HCT116 (cell line): ENCODE measurements at places on chromosomes 4 and X. TPM values are rescaled to one million over a fixed set of nuclear protein-coding genes. Genes with fewer than 3 reads are reported as not detected.

DNA sequence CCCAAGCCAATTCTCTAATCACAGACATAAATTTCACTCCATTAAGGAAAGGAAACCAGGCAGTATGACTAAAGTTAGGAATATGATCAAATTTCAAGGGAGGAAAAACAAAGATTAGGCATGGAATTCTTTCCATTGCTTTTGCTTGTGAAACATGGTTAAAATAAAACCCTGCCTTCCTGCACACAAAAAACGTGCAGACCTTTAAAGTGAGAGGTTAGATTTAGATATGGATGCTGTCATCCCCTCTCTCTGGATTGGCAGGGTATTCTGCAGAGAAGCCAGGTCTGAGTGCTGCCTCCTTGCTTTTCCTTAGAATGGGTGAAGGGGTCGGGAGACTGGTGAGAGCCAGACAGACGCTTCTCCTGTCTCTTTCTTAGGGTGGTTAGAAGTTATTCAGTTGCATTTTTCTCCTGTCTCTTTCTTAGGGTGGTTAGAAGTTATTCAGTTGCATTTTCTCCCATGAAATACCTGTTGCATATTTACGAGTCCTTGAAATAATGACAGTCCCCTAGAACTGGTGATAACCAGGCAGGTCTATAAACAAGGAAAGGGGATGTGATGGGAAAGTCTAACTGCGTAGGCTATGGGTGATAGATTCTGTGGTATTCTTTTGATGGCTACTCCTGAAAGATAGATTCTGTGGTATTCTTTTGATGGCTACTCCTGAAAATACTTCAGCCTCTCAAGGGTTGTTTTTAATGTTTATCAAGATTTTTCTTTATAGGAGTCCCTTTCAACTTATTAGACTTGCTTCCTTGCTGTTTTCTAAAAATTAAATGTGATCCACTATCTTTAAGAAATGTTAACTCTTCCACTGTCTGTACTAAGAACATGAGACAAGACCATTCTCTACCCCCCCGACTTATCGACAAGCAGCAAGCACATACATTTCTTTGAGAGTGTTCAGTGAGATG, 163.6 kb downstream of the SPRY1 start:
- DNase-seq = no peak

GRCh38 chr4:108342325-108342970, 173.7 kb upstream of the LEF1 start:
- no peak for DNase-seq

- peak; percentile 68 for DNase-seq
Observed at GRCh38 chr4:153344131-153345011, at the start of gene MND1. Gene MND1 (plus strand): TSS chr4:153344688. CDS start chr4:153344738, 50 bp downstream.

- peak; percentile 16 for DNase-seq
Observed at GRCh38 chr4:19224820-19225219, 1026.9 kb upstream of the SLIT2 start.

DNA sequence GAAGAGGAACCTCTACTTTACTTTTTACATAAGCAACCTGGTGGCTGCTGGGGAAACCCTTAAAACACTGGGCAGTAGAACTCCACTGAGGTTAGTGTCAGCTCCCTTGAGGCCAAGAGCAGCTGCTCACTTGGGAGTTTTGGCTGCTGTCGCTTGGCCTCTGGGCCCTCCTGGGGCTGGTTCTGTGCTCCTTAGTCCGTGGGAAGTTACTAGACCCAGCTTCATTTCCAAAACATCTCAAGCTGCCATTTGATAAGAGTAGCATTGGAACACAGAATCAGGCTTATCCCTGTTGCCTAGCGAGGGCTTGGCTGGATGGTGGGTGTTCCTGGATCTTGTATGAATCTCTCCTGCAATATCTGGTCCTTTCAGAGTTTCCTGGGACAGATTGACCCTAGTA, 26.1 kb downstream of the RNF4 start:
- no peak for DNase-seq

DNA sequence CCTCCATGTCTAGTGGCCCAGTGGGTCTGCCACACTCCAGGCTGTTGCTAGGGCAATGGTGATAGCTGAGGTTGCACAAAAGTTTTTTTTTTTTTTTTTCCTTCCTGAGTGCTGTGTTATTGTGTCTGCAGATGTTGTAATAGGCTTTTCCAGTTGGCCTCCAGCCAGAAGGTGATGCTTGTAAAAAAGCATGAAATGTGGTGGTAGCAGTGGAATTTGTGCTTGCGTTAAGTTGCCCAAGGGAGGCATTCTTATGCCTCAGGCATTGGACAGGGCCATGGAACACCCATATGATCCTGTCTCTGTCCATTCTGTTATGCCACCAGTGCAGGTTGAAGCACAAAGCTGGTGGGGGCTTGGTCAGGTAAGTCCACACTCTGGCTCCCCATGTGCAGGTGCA, 660.5 kb upstream of the SPANXN1 start:
- no peak for DNase-seq

- no peak for DNase-seq
Observed at GRCh38 chr4:1976416-1977352, 32.1 kb downstream of the NELFA start.

- no peak for DNase-seq
Observed at GRCh38 chrX:72662020-72662747, 51.9 kb downstream of the PHKA1 start.

DNA sequence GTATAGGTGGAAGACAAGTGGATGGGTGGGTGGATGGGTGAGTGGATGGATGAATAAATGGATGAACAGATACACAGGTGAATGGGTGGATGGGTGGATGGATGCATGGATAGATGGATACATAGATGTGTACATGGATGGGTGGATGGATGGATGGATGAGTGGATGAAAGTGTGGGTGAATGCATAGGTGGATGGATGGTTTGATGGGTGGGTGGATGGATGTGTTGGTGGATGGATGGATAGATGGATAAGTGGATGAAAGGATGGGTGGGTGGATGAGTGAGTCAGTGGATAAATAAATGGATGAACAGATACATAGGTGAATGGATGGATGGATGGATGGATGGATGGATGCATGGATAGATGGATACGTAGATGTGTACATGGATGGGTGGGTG, 1.6 kb downstream of the CRLF2 start:
- DNase-seq = no peak

DNA sequence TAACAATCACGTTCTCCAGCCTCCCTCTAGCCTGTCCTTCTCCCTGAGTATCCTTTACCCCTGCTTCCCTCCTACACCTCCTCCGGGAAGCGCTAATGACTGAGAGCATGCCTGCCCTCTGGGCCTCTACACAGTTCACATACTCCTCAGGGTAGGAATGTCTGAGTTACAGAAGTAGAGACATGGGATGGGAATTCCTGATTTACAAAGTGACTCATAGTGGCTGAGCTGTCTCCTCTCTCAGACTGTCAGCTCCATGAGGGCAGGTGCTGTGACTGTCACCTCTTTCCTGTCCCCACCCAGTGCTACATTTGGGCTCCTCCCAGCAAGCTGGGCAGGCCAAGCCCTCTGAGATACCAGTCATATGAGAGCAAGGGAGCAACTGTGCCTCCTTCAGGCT, 2.6 kb downstream of the LAS1L start:
- no peak for DNase-seq

GRCh38 chrX:53486285-53486684, 52.1 kb upstream of the HSD17B10 start:
- no peak for DNase-seq

DNA sequence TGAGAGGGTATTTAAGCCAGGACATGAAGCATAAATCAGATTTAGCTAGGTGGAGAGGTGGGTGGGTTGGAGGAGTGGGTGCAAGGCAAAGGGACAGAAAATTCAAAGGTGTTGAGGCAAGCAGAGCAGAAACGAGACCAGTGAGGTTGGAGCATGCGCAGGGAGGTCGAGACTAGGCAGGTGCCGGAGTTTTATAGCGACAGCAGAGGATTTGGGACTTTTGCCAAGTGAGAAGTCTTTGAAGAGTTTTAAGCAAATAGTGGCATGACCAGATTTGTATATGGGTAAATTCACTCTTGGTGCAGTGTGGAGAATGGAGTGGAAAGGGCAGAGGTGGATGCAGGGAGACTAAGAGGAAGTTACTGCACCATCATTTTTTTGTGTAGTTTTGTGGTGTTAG, 107.0 kb upstream of the TLR2 start:
- no peak for DNase-seq

- DNase-seq = peak; percentile 68
Observed at GRCh38 chr4:92387459-92388069, 83.8 kb downstream of the GRID2 start.

DNA sequence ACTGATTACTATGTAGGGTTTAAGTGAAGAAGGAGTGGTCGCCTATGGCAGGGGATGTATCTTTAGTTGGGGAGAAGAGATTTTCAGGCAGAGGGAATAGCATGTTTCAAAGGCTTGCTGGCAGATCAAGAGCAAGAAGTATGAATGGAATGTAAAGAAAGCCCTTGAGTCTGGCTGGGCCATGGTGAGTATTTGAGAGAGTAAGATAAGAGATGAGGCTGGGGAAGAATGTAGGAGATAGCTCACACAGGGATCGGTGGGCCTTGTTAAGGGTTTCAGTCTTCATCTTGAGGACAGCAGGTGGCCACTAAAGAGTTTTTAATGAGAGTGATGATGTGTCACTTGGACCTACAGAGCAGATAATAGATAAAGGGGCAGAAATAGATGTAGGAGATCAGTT, 319.1 kb upstream of the RPS6KA3 start:
- no peak for DNase-seq

GRCh38 chr4:147749811-147750321, 18.0 kb downstream of the ARHGAP10 start:
- no peak for DNase-seq

GRCh38 chr4:96103086-96103485, 263.2 kb downstream of the PDHA2 start:
- no peak for DNase-seq

- DNase-seq = no peak
Observed at GRCh38 chr4:78337244-78338020, 214.1 kb upstream of the ANXA3 start.

DNA sequence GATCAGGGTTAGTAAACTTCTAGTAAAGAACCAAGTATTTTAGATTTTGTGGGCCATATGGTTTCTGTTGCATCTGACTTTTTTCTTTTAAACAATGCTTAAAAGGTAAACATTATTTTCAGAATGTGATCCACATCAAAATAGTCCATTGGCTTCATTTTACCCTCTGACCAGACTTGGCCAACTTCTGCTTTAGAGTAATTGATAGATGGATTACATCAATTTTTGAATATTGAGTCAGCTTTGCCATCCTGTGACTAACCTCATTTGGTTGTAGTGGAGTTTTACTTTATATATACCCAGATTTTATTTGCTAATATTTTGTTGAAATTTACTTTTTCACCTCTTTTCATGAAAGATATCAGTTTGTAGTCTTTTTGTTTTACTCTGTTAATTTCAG, 559.8 kb downstream of the TLL1 start:
- no peak for DNase-seq

DNA sequence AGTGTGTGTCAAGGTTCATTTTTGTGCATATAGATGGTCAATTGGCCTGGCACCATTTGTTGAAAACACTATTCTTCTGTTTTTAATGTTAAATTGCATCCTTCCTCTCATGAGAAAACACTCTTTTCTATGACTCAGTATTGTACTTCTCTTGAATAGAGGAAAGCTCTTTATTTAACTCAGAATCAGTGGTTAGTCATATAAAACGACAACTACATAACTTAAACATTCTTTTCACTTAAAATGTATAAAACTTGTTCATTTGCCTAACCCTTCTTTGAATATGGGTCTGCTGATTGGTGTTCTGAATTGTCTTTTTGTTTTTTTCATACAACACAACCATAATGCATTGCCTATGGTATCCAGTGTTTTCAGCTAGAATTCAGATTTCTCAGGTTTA, 17.2 kb upstream of the MRPL1 start:
- no peak for DNase-seq

DNA sequence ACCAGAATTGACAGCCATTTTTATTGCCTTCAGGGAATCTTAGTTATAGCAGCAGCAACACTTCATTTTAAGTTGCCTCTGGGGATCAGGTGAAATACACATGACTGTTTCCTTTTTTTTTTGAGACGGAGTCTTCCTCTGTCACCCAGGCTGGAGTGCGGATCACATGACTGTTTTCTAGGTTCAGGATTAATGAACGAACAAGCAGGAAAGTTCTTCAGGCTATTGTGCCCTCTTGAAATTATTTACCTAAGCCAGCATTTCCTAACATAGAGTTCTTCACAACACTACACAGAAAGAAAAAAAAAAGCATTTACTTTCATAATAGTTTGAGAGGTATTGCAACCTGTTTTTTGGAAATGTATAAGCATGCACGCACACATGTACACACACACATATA, 2032.8 kb downstream of the PCDH7 start:
- DNase-seq = no peak

- DNase-seq = no peak
Observed at GRCh38 chr4:186829097-186829496, 105.4 kb upstream of the FAT1 start.

GRCh38 chr4:24570574-24571236, 13.6 kb downstream of the DHX15 start:
- DNase-seq = no peak

GRCh38 chr4:82968972-82969371, 41.7 kb downstream of the LIN54 start:
- DNase-seq = no peak

GRCh38 chr4:169907705-169908104, 118.5 kb downstream of the MFAP3L start:
- DNase-seq = no peak

DNA sequence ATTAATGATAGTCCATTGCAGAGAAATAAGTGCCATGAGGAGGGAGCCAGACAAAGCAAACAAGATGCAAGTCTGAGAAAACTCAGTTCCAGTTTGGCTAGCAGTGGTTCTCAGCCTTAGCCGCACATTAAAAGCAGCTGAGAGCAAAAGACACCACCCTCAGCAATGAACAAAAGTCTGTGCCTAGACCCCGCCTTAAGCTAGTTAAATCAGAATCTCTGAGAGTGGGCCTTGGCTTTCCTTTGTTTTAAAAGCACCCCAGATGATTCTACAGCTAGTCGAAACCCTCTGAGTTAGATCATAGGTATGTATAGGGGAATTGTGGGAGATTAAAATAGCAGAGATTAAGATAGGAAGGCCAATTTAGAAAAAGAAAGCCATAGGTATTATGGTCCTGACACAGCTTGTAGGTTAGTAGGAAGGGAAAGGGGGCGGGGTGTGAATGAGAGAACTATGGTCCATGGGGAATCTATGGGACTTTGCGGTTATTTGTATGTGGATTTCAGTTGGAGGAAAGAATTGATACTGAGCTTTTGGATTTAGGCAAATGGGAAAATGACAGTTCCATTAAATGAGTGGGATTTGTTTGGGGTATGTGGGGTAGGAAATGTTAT, 12.0 kb downstream of the SPRY1 start:
- DNase-seq = no peak

GRCh38 chr4:152516156-152516555, 19.7 kb downstream of the FBXW7 start:
- DNase-seq = no peak

TMPRSS11B gene
- not detected for total RNA-seq

RHOXF2B gene
- total RNA-seq = not detected

TCEAL2 gene
- not detected for total RNA-seq

MAGEC2 gene
- total RNA-seq = not detected

SASH3 gene
- 0.42 TPM for total RNA-seq

PLP1 gene
- not detected for total RNA-seq

SLC9A7 gene
- 18.6 TPM for total RNA-seq

HS3ST1 gene
- 134 TPM for total RNA-seq

CCDC160 gene
- not detected for total RNA-seq

CCNB3 gene
- total RNA-seq = 2.9 TPM

IBSP gene
- not detected for total RNA-seq

CLIC2 gene
- total RNA-seq = 0.89 TPM

NUDT11 gene
- not detected for total RNA-seq

MSX1 gene
- total RNA-seq = 59.9 TPM

UNC5C gene
- total RNA-seq = not detected
